ENCODE measurements at places on chromosomes 12 and 14.
A peak's percentile ranks its signal among the peaks of the same experiment; 100 is the strongest.

DNA sequence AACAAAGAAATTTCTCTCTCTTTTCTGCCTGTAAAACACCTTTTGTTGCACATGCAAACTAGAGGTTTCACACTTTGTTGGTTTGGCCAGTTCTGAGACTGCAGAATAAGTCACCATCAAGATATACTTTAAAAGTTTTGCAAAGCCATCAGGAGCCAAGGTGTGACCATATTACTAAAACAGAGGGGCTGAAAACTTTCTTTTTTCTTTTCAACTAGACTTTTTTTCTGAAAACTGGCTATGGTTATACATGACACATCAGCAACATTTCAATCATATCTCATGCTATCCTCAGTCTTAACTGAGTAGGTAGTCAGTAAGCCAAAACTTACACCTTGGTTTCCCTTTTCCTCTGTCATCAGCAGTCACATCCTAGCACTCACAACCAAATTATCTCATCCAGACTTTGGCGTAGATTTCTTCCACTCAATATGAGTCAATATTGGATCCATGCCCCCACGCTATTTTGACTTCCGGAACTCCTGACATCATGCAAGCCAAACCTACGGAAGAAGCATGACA lies 4.1 kb upstream of the IFNG start:
- no peak for DNase-seq
- peaks cover 14% of the 10 kb centered on the region for H3K4me1 ChIP-seq
- no peaks in the 10 kb centered on the region for H3K36me3 ChIP-seq
- no peak overlapping the region for H3K4me3 ChIP-seq

DNA sequence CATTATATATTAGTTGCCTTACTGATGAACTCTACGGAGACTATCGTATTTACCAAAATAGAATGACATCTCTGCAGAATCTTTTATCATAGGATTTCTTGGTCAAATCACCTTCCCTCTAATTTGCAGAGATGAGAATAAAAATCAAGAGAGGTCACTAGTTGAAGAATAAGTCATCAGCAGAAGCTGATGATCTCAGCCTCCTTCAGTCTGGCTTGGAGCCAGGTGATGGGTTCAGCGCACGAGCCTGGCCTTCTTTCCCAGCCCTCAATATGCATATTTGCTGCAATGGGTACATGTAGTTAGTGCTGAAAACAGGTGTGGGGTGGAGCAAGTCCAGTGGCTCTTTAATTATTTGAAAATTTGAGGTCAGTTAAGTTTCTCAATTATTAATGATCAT lies 19.2 kb upstream of the EMP1 start:
- H3K27ac ChIP-seq: no peak overlapping the region
- no peaks in the 10 kb centered on the region for H3K36me3 ChIP-seq
- H3K4me1 ChIP-seq: peaks cover 28% of the 10 kb centered on the region
- no peak for DNase-seq

GRCh38 chr12:128313931-128314330 lies 47.0 kb downstream of the TMEM132C start:
- H3K27ac ChIP-seq: no peak overlapping the region
- H3K4me1 ChIP-seq: no peaks in the 10 kb centered on the region

- H3K4me1 ChIP-seq: peaks cover 42% of the 10 kb centered on the region
- H3K27ac ChIP-seq: peak overlapping the region; percentile 61
- no peaks in the 10 kb centered on the region for H3K36me3 ChIP-seq
- H3K4me3 ChIP-seq: peak overlapping the region; percentile 84
- H3K27me3 ChIP-seq: no peaks in the 10 kb centered on the region
These were observed 136.1 kb downstream of the FGD4 start for GRCh38 chr12:32535288-32535999.

GRCh38 chr14:36916668-36917067 lies 255.0 kb downstream of the PAX9 start:
- H3K27ac ChIP-seq: no peak overlapping the region
- H3K36me3 ChIP-seq: no peaks in the 10 kb centered on the region
- no peaks in the 10 kb centered on the region for H3K27me3 ChIP-seq
- no peak overlapping the region for H3K4me3 ChIP-seq
